ENCODE measurements at places on chromosomes 5 and 9.

- no peak for DNase-seq
These were observed 334.2 kb upstream of the CCNH start for GRCh38 chr5:87746891-87747377.

- no peak for DNase-seq
These were observed 94.3 kb downstream of the RPS23 start for GRCh38 chr5:82183828-82184227.

DNA sequence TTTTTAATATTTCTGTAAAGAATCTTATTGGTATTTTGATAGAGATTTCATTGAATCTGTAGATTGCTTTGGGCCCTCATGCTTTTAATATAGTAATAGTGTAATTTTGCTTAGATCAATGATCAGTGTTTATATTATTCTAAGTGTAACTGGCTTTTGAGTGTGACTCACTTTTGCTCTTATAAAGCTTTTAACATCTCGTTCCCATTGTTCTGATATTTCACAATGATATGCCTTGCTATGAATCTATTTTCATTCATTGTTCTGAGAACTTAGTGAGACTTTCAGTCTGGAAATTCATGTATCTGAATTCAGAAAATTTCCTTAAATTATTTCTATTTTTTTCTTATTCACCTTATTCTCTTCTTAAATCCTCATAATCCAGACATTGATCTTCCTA lies 13.5 kb upstream of the MAMDC2 start:
- no peak for DNase-seq

DNA sequence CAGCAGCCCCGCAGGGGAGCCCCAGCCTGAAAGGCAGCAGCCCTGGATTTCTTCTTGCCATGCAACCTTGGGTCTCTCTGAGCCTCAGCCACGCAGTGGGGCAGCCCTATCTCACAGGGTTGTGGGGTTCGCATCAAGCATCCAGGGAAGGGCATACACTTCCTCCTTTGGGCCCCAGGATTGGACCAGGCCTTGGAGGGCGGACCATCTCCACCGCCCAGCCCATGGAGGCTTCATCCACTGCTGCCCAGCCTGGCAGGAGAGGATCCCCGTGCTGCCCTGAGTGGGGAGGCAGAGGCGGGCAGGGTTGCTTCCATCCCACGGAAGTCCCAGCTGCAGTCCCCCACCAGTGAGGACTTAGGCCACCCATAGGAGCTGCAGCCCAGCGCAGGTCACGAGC lies 5.3 kb downstream of the ADAMTS2 start:
- DNase-seq, result no peak

DNA sequence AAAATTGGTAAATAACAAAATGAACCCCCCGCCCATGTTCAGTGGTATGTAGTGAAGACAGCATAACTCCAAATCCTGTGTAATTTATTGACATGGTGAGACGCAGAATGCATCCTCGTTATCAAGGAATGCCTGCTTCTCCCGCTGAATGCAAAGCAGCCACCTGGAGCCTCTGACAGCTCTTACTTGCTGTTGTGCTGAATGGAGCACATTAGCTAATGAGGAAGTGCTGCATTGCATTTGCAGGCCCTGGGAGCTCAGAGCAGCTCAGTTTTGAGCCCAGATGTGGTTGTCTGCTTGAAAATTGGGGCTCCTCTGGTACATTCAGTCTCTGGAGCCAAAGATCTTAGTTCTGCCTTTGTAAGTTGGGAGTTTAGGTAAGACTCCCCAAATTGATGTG lies 28.9 kb downstream of the PLAC8L1 start:
- no peak for DNase-seq

DNA sequence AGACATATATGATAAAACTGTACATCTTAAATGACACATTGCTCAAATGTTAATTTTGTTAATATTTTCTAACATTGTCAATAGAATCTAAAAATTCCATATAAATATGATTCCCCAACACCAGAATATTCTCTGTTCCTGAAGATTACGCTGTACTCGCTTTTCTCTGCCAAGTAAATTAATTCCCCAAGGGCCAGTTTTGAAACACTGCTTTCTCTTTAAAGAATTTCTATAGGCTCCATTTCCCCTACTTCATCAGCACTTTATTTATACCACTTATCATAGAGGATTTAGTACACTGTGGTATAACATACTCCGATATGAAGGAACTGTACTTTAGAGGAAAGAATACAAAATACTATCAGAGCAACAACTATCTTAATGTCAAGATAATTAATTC lies 101.4 kb upstream of the ACOT12 start:
- DNase-seq, result no peak

DNA sequence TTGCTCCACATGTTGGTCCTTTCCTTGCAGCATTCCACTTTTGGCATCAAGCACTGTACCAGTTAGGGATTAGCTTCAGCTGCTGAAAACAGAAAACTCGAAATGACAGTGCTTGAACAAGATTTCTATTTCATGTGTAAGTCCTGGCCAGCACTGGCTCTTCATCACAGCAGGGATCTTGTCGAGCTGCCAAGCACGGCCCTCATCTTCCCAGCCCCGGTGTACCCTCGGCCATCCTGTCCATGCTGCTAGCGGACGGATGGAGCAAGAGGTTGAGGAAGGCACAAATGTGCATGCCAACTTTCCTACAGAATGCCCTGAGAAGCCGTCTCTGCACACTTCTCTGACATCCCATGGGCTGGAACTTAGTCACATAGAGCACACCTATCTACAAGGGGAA lies 130.6 kb downstream of the TENT4A start:
- no peak for DNase-seq

GRCh38 chr5:119324842-119325241 lies 31.0 kb upstream of the TNFAIP8 start:
- no peak for DNase-seq

GRCh38 chr5:118777189-118777736 lies 211.1 kb downstream of the DTWD2 start:
- no peak for DNase-seq

DNA sequence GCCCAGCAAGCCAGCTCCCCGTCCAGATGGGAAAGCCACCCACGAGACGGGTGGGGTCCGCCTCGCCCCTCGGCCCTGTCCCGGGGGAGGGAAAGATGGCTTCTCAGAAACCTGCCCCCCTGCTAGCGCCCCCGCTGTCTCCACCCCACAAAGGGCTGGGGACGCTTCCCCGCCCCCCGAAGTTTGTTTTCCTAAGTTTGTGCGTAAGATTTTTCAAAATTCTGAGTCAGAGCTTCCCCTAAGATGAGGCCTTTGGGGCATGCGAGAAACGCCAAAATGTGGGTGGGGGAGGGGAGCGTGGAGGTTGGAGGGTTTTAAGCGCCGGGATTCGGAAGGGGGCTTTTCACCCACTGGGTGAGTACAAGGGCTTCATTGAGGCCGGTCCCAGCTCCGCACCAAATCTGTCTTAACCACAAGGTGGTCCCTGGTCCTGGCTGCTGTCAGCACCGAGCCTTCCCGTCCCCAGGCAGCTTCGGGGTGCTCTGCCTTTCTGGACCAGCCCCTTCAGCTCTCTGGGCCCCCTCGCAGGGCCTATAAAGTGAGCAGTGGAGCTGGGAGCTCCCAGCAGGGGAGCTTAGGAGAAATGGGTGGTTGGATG lies 32.3 kb downstream of the PRRX2 start:
- no peak for DNase-seq

DNA sequence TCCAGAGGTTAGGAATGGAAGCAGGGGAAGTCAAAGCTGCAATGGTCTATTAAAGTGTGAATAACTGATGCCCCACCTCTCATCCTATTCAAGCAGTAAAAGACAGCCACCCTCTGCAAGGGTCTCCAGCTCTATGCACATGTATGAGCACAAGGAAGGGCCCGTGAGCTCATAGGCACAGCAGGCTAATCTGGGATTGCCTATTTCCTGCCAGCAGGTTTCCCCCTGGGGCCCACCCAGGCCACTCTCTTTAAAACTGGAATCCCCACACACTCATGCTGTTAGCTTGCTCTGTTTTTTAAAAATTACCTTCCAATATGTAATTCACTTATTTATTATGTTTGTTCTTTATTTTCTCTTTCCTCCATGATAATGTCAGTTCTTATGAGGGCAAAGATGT lies 48.7 kb upstream of the ZNF366 start:
- DNase-seq, result no peak

GRCh38 chr9:121772600-121773285 lies 121.3 kb downstream of the DAB2IP start:
- DNase-seq, result no peak

GRCh38 chr9:20692554-20692953 lies 8.5 kb downstream of the FOCAD start:
- no peak for DNase-seq

- no peak for DNase-seq
These were observed 143.4 kb downstream of the MYO10 start for GRCh38 chr5:16792598-16793275.

DNA sequence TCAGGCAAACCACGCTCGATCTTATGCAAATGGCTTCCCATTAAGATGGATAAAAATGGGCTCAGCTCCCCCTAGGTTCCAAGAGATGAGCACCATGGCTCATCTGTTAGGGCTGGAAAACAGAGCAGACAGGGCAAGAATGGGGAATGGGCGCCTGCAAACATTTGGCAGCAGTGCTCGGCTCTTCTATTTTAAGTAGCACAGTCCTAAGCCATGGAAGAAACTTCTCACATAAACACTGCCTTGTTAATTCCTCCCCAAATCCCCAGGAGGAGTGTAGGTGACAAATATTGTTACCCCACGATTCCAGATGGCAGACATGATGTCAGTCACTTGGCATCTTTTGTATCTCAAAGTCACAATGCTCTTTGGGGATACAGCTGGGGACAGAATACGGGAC lies 221.8 kb downstream of the ICE1 start:
- DNase-seq, result no peak

- no peak for DNase-seq
These were observed 13.5 kb downstream of the TXNDC15 start for GRCh38 chr5:134887593-134888159.

DNA sequence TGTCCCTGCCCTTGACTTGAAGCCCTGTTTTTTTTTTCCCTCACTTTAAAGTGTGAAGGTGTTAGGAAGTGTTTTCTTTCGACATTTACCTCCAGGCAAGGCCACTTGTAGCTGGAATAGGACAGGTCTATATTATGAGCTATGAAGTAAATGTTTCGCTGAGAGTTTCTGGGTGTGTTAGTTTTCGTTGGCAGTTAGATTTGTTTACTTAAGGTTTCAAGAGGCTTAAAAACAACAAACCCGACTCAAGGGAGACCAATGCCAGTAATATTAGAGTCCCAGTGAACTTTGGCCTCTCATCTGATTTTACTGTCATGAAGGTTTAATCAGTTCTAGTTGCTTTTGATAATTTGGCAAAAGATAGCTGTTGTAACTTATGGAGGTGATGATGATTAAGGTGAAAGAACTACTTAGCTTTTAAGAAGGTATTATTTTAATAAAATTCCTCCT lies 25.2 kb downstream of the OCLN start:
- no peak for DNase-seq

GRCh38 chr9:101264727-101265126 lies 120.1 kb downstream of the BAAT start:
- no peak for DNase-seq

GRCh38 chr5:10111571-10111970 lies 138.1 kb downstream of the ATPSCKMT start:
- DNase-seq, result no peak

DNA sequence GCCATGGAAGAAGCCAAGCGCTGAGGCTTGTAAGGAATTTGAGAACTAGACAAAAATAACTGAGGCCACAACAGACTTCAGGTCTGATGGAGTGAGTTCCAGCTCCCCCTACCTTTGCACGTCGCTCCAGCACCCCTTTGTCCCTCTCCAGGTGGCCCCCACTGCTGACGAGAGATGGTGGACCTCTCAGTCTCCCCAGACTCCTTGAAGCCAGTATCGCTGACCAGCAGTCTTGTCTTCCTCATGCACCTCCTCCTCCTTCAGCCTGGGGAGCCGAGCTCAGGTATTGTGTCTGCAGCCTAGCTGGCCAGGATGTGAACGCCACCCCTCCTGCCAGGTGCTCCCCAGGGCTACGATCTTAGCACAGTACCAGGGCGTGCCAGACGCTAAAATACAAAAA lies 5.2 kb downstream of the BTNL9 start:
- no peak for DNase-seq

- no peak for DNase-seq
These were observed 737 bp downstream of the SLC1A3 start for GRCh38 chr5:36607114-36607571.

DNA sequence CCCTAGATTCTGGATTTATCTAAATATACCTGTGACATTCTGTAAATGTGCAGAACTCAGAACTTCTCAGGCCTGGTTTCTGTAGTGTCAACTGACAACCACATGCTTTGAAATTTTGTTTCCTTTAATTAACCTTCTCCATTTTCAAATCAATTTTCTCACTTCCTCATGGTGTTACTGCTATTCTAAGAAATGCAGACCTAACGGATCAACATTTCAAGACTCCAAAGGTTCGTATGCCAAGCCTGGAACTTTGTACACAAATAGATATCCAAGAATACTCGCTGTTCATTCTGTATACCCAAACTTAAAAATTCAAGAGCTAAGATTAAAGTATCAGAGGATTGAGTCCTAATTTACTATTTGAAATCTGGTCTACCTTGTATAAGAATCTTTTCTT lies 88.1 kb downstream of the SLC24A2 start:
- no peak for DNase-seq

GRCh38 chr5:96893342-96893741 lies 17.0 kb downstream of the ERAP2 start:
- DNase-seq, result no peak

DNA sequence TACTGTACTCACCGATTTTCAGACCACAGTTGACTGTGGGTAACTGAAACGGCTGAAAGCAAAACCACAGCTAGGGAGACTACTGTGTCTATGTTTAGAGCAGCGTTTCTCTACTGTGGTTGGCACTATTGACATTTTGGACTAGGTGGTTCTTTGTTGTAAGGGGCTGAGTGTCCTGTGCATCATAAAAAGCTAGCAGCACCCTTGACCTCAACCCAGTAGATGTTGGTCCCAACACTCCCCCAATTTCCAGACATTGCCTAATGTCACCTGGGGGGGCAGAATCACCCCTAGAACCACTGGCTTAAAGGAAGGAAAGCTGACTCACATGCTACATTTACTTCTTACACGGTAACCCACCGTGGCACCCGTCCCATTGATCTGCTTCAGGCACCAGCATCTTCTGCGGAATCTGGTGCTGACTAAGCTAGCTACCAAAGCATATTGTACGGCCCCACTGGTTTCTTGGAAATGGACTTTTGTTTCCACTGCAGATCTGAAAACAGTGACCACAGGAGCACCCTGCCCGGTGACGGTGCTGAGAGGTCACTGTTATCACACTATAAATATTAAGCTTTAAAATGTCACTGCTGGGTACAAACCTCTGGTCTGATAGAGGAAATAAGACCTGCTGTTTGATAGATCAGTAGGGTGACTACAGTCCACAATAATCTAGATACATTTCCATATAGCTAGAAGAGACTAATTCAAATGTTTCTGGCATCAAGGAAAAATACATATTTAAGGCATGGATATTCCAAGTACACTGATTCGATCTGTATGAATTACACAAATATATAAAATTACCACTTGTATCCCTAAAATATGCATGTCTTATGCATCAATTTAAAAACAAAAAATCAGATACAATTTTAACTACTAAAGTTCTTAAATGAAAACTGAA lies 151.4 kb downstream of the HSD17B3 start:
- peak; percentile 39 for DNase-seq

GRCh38 chr9:98236901-98237487 lies 18.5 kb downstream of the TBC1D2 start:
- DNase-seq, result no peak

Data from CD4-positive, alpha-beta T cell treated with Interleukin-21 for 1 hour (primary cell).